ENCODE measurements at places on chromosomes 7 and 10. TPM values are rescaled to one million over a fixed set of nuclear protein-coding genes. Genes with fewer than 3 reads are reported as not detected.

- DNase-seq = no peak
Observed at GRCh38 chr7:116491887-116492653, 7.5 kb upstream of the CAV2 start.

DNA sequence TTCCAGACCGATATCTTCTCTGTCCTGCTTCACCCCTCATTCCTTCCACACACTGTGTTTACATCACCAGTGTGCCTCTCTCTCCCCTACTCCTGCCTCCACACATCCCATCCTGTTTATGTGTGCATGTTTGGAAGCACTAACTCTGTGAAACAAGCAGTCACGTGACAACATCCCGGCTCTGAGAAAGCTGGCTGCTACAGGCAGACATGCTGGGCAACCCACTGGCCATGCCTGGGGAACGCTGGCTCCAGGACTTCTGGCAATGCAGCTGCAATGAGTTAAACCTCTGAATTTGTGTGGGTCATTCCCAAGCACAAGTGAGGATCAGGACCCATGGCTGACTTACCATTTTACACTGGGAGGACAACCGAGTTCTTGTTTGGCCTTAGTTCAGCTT is 74.0 kb downstream of the WNT2 start:
- peak; percentile 71 for DNase-seq

GRCh38 chr10:116281775-116282174 is 8.8 kb upstream of the GFRA1 start:
- no peak for DNase-seq

DNA sequence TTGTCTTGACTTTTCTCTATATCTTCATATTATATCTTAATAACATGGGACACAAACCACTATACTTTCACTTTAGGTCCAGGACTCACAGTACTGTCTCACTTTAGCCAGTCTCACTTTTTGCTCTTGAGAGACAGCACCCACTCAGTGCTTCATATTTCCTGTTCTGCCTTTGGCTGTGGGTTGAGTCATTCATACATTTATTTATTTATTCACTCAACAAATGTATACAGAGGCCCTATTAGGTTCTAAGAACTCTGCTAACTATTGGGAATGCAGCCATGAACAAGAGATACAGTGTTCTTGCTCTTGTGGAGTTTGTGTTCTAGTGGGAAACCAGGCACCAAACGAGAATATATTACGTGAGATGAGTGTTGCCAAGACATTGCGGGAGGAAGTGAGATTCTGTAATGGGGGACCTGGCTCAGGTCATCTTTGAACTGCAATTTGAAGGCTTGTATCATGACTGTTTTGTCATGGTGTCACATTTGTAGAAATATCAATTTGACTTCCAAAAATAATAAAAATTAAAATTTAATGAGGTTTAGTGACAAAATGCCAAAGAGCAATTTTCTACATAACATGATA is 190.1 kb downstream of the SDHAF3 start:
- DNase-seq = peak; percentile 0

Gene SPDYE6
- not detected for total RNA-seq

Gene CPSF4
- 23.8 TPM for total RNA-seq
